ENCODE measurements at places on chromosomes 6 and 20.

- DNase-seq = no peak
Measured at GRCh38 chr6:83862776-83863471, 3.4 kb downstream of the CYB5R4 start.

DNA sequence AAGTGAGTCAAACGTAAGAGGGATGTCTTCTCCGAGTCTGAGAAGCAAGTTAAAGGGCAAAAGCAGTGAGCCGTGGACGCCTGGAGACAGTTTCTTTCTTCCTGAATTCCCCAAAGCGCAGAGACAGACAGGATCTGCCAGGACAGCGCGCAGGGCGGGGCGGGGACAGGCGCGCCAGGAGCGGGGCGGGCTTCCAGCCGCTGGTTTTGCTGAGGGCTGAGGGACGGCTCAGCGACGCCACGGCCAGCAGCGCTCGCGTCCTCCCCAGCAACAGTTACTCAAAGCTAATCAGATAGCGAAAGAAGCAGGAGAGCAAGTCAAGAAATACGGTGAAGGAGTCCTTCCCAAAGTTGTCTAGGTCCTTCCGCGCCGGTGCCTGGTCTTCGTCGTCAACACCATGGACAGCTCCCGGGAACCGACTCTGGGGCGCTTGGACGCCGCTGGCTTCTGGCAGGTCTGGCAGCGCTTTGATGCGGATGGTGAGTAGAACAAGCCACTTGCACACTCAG, at the start of gene SCGN:
Gene SCGN, plus strand, starts transcription at position 209 of the 509 bp plus-strand sequence. Its CDS starts 189 bp downstream, at position 398.
- DNase-seq = peak; percentile 18

GRCh38 chr6:42446370-42446769, 5.4 kb downstream of the TRERF1 start:
- no peak for DNase-seq

- DNase-seq = no peak
Measured at GRCh38 chr6:33851959-33852358, 48.2 kb upstream of the MLN start.

DNA sequence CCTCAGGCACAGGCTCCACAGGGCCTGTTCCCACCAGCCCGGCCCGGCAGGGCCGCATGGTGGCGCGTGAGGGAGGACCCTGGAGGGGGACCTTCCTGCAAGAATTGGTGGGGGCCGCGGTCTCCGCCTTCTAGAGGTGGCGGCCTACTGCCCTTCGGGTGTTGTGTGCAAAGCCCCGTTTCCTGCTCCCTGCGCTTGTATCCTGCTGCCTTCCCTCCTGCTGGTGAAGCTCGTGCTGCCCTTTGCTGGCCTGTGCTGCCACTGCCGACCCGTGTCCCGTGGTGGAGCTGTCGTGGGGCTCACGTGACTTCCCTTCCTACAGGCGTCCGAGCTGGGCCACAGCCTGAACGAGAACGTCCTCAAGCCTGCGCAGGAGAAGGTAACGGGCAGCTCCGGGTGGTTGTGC, 8.4 kb upstream of the COL20A1 start:
- DNase-seq = no peak

DNA sequence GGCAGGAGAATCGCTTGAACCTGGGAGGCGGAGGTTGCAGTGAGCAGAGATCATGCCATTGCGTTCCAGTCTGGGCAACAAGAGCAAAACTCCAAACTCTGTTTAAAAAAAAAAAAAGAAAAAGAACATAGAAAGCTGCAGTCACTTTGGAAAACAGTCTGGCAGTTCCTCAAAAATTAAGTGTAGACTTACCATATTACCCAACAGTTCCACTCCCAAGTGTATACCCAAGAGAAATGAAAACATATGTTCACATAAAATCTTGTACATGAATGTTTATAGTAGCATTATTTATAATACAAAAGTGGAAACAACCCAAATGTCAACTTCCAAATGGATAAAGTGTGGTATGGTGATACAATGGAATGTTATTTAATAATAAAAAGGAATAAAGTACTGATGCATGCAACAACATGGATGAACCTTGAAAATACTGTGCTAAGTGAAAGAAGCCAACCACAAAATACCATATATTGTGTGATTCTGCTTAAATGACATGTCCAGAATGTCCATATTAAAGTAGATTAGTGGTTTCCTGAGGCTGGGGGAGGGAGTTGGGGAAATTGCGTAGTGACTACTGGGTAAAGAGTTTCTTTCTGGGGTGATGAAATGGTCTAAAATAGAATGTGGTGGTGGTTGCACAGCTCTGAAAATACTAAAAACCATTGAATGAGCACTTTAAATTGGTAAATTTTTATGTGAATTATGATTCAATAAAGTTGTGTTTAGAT, 62.9 kb downstream of the SUN5 start:
- DNase-seq = no peak

GRCh38 chr6:155939253-155939652, 483.6 kb upstream of the NOX3 start:
- no peak for DNase-seq

- no peak for DNase-seq
Measured at GRCh38 chr6:133701633-133702331, 187.1 kb upstream of the TCF21 start.

DNA sequence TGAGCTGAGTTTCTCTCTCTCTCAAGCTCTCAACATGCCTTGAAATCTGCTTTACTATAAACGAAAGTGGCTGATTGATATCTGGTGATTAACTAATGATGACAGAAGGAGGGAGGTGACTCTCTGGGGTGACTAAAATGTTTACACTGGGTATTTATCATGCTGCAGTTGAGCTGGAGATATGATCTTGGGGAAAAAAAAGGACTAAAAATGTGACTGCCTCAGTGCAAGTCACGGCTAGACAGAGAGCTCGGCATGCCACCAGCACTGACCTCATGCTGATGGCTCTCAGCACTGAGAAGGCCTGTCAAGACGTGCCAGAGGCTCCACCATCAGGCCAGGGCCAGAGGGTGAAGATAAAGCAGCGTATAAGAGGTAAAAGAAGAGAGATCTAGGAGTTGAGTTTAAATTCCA, 103.1 kb upstream of the SPACA1 start:
- no peak for DNase-seq

GRCh38 chr6:73262671-73263569, at the start of gene KHDC1:
KHDC1 (minus strand) TSS chr6:73263196; CDS start chr6:73242517, 20,679 bp downstream.
- DNase-seq = peak; percentile 44

GRCh38 chr6:138800377-138801150, 4.7 kb downstream of the ECT2L start:
- no peak for DNase-seq

- no peak for DNase-seq
Measured at GRCh38 chr20:63159826-63160640, 55.9 kb downstream of the YTHDF1 start.

DNA sequence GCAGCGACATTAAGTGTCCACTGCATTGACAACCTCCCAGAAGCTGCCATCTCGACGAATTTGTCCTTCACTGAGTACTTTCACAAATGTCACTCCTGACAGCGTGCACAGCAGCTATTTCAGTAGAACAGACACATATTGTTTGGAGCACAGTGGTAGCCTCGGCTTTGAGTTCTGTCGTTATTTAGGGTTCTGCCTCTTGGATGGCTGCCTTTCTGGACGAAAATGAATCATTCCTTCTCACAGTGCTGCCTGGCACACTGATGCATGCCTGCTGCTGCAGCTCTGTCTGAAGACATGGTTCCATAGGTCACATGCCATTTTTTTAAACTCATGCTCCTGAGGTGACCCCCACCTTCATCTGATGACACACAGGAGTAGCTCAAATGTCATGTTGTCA, 477.0 kb downstream of the C6orf118 start:
- no peak for DNase-seq

- DNase-seq = no peak
Measured at GRCh38 chr6:144630857-144631256, 345.7 kb downstream of the UTRN start.

GRCh38 chr6:162562041-162562440, 165.5 kb downstream of the PRKN start:
- no peak for DNase-seq

DNA sequence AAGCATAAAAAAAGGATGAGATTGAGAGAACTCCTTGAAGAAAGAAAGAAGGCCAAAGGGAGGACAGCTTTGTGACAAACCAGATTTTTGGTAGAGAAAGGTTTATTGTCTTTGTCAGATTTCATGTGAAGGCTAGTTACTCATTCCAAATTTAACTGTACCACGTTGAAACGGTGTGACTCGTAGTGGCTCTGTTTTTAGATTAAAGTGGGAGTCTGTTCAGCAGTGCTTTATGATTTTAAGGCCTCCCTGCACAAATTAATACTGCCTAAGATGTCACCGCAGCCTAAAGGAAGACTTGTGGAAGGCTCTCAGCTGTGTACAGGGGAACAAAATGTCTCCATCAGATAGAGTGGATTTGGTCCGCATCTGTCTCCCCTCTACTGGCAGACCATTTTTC, 35.9 kb downstream of the CDC40 start:
- no peak for DNase-seq

GRCh38 chr6:149969635-149970034, 5.9 kb downstream of the ULBP1 start:
- DNase-seq = no peak

GRCh38 chr6:166477647-166478365, 95.1 kb upstream of the MPC1 start:
- DNase-seq = no peak

GRCh38 chr20:41001497-41001896, 27.1 kb upstream of the TOP1 start:
- DNase-seq = no peak

GRCh38 chr6:147029923-147030322, 174.3 kb upstream of the STXBP5 start:
- DNase-seq = no peak

GRCh38 chr6:72535124-72535523, 86.7 kb upstream of the KCNQ5 start:
- no peak for DNase-seq

- no peak for DNase-seq
Measured at GRCh38 chr6:13432526-13433184, 54.7 kb downstream of the GFOD1 start.

GRCh38 chr6:123529843-123530242, 106.9 kb downstream of the TRDN start:
- no peak for DNase-seq

DNA sequence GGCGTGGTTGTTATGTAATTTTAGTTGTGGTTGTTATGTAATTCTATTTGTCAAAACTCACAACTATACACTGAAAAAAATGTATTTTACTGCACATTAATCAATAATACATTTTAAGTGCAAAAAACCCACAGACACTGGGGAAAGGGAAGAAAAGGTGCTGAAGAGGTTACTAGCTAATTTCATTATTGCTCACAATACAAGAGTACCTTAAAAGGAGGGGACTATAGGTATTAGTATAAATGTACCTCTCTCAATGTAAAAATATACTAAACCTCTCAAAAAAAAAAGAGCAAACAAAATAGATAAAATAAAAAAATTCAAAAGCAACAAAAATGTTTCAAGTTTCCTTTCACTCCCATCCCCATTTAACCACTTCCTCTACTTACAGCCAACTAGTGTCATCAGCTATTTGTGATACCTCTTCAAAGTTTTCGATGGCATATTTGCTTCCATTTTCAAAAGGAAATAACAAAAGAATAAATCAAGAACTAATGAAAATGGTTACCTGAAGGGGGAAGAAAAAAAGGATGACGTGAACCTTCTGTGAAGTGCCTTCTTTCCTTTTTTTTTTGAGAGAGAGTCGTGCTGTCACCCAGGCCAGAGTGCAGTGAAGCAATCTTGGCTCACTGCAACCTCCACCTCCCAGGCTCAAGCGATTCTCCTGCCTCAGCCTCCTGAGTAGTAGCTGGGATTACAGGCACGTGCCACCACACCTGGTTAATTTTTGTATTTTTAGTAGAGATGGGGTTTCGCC, 30.2 kb downstream of the RANBP9 start:
- no peak for DNase-seq

- DNase-seq = no peak
Measured at GRCh38 chr20:12262747-12263146, 345.1 kb downstream of the BTBD3 start.

DNA sequence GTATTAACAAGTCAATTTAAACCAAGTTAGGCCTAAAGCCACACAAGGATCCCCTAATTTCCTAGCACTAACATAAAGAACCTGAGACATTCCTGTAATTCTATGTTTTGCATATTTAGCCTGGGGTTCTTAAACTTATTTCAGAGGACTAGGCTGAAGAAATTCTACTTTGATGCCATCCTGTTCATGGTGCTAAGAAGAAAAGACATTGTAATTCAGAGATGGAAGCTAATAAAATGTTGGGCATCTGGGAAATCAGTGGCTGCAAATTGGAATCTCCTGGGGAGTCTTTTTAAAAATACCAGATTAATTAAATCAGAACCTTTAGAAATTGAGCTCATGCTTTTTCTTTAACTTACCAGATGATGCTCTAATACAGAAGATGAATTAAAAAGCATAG, 26.2 kb upstream of the IRAK1BP1 start:
- DNase-seq = no peak

DNA sequence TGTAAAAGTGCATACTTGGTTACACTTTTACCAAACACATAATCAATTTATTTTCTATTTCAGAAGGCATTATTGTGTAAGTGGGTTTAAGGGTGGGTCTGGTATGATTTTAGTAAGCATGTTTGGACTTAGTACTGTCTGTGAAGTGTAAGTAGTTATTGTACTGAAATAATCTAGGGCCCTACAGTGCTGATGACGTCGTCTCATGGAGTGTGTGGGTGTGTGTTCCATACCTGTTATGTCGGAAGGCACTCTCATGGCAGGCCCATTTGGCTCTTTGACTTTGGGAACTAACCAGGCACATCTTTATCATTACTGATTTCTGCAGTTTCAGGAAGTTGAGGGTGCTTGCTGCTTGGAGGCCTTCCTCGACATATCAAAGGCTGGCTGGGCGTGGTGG, 155.1 kb downstream of the SASH1 start:
- no peak for DNase-seq

- no peak for DNase-seq
Measured at GRCh38 chr6:53250176-53251032, 98.3 kb downstream of the ELOVL5 start.

DNA sequence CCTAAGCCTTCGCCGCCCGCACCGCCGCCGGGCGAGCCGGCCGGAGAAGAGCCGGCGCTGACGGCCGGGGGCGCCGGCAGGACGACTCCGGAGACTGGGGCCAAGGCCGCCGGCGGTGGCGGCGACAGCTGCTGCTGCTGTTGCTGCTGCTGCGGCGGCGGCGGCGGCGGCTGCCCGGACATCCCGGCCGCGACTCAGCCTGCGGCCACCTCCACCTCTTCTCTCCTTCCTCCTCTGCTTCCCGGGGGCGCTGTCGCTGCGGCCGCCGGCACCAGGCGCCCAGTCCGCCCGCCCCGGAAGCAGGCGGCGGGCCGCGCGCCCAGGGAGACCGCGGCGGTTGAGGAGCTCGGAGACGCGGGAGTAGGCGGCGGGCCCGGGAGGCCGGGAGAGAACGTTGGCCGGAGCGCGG, 307 bp downstream of the RANBP9 start:
- no peak for DNase-seq

GRCh38 chr20:46243707-46244628, 64.3 kb downstream of the CDH22 start:
- DNase-seq = no peak

GRCh38 chr20:19016140-19016497, 196.3 kb upstream of the SLC24A3 start:
- no peak for DNase-seq

Measured in activated CD4-positive, alpha-beta T cell treated with anti-CD3 and anti-CD28 coated beads for 24 hours (primary cell).